ENCODE measurements at places on chromosomes 13 and 19. TPM values are rescaled to one million over a fixed set of nuclear protein-coding genes. Genes with fewer than 3 reads are reported as not detected.

The PAK4 gene
- total RNA-seq, result 118 TPM

The MISP3 gene
- 2.3 TPM for total RNA-seq

The GPR4 gene
- total RNA-seq, result 0.22 TPM

The ACP7 gene
- 0.06 TPM for total RNA-seq

The FKBP8 gene
- 150 TPM for total RNA-seq

The PEAK3 gene
- 0.05 TPM for total RNA-seq

The MLLT1 gene
- total RNA-seq, result 19.2 TPM

The ZNF439 gene
- not detected for total RNA-seq

The ZNF296 gene
- total RNA-seq, result 12.3 TPM

The ZNF763 gene
- total RNA-seq, result not detected

The PTGIR gene
- total RNA-seq, result not detected

The OR7D2 gene
- not detected for total RNA-seq

The ANGPTL8 gene
- total RNA-seq, result not detected

The KLK10 gene
- total RNA-seq, result 0.45 TPM

The ZNF428 gene
- total RNA-seq, result 50.6 TPM

The SIAH3 gene
- total RNA-seq, result not detected

The MEDAG gene
- total RNA-seq, result not detected

The TLE2 gene
- 2.2 TPM for total RNA-seq

The FOXO1 gene
- 5.9 TPM for total RNA-seq

Data from A549 treated with GW870086 at 1 μM for 4 hours (cell line).